Psoas muscle (tissue), 8 donors: ENCODE measurements at places on chromosomes 12 and 14.
A peak's percentile ranks its signal among the peaks of the same experiment; 100 is the strongest.

DNA sequence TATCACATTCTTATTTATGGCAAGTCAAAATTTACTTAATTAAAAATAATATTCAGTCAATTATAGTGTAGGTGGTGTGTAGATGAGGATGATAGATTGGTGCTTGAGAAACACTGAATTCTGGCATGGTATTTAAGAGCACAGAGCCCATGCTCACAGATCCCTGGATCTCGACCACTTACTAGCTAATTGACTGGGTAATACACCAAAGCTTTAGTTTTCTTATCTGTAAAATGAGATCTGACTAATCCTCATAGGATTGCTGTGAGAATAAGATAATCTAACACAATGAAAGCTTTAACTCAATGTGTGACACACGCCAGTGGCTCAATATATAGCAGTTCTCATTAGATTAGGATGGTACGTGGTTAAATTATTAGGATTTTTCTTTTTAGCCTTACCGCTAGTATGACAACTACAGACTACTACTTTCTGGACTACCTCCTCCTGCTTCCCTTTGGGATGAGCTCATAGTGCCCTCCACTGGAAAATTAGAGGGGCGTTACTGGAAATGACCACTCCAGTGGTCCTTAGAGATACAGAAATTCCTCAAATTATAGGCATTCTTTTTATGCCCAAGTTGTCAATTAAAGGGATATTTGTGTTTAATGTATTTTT is 482.8 kb upstream of the TBX3 start:
- DNase-seq = no peak

- no peak for DNase-seq
These were observed 26.2 kb upstream of the CHPT1 start for GRCh38 chr12:101671157-101671791.

GRCh38 chr12:69437073-69437472 is 33.1 kb upstream of the FRS2 start:
- DNase-seq = no peak

GRCh38 chr12:125069616-125070015 is 4.4 kb downstream of the AACS start:
- no peak for DNase-seq

- no peak for DNase-seq
These were observed 71.4 kb upstream of the HIF1A start for GRCh38 chr14:61623927-61624326.

DNA sequence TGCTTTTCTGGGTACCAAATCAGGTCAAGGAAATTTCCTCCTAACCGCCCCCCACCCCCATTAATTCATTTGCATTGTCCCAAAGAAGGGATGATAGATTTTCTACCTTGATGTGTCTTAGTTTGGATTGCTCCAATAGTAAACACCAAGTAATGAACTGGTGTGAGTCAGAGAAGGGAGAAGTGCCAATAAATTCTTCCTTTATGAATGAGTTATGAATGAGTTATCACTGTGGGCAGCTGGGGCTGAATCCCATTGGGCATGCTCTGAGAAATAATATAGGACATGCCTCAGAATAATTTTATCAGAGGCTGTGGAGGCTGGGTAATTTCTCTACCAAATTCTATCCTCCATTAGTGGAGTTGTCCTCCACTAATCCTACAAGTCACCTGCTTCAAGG is 277.9 kb upstream of the FLRT2 start:
- DNase-seq = no peak

DNA sequence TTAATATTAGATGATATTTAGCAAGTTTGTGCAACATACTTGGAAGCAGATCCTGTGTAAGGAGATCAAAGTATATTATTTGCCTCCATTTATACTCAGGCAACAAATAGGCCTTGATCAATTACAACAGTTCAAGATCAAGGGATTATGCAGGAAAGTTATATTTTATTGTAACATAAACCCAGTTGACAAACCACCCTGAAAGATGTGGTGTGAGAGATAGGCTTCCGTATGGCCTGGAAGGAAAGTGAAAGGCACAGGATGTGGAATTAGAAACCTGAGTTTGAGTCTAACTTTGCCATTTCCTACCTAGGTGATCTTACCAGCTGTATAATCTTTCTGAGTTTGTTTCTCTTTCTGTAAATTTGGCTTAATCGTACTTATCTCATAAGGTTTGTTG is 284.1 kb downstream of the BMP4 start:
- DNase-seq = no peak

DNA sequence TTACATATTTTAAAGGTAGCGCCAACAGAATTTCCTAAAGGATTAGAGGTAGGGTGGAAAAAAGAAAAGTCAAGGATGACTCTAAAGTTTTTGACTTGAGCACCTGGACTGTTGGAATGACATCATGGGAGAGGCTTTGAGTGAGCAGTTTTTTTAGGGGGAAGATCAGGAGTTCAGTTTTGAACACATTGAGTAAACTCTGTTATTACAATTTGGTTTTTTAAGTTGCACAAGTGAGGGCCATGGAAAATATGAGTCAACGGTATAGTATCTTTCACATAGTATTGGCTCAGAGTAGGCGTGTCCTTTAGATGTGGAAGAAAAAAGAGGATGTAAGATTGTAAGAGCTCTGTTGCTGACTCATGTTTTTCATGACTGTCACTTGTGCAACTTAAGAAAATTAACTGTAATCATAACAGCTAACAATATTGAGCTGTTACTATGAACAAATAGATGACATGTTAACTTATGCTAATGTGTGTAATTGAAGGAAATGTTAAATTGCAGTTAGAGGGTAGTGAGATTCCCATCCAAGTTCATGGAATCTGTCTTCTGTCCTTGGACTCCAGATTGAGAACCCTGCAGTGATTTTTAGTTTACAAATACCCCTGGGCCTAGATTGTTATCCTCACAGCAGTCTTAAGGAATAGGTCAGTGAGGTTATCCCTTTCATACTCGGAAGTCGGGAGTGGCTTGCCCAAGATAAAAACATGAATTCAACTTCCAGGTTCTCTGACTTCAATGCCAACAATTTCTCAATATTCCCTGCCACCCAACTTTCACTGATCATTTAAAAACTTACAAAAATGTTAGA is 48.2 kb upstream of the ATP2B1 start:
- DNase-seq = no peak

DNA sequence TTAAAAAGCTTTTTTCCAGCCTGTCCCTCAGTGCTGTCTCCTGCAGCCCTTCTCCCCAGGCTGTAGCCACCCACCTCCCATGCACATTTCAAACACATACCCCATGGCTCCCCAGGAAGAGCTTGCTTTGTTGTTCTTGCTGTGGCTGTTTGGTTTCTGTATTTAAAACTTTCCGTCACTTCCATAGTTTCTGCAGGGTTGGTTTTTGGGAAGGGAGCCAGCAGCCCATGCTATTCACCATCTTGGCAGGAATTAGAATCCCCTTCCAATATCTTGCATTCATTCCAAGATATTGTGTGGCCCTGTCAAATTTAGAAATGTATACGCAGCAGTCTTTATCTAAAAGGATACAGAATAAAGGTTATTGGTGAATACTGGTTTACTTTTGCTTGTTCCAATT is 29.6 kb downstream of the CFAP251 start:
- DNase-seq = no peak

- DNase-seq = peak; percentile 17
These were observed 88.1 kb downstream of the PPP2R5E start for GRCh38 chr14:63454863-63455622.

DNA sequence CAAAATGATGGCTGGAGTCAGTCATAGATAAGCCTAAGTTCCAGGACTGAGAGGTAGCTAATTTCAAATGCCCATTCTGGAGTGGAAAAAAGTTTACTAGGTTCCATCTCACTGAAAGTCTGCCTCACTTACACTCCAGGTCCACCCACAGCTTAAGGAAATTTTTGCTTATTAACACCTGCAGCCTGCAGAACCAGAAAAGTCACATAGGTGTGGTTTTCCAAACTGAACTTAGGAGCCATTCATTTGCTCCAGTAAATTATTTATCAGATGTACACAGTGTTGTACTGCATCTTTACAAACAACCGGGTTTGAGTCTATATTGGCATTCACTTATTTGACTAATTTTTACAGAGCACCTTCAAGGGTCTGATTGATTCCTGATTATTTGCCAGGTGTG is 157.4 kb upstream of the ARID2 start:
- no peak for DNase-seq

- no peak for DNase-seq
These were observed 882.3 kb downstream of the RPS29 start for GRCh38 chr14:48703728-48704467.

DNA sequence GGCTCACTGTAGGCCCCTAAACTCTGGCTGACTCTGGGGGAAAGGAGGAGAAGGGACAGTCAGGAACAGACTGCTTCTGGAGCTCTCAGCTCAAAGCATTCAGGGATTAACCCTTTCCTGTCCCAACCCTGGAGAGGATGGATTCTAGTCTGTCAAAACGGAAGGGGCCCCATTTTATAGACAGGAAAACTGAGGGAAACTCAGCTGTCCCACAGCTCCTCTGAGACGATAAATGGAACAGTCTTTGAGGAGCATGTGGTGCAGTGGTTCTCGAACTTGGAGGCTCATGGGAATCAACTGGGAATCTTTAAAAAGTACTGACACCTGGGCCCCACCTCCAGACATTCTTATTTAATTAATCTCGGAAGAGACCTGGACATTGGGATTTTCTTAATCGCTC is 23.7 kb downstream of the SRRM4 start:
- no peak for DNase-seq

DNA sequence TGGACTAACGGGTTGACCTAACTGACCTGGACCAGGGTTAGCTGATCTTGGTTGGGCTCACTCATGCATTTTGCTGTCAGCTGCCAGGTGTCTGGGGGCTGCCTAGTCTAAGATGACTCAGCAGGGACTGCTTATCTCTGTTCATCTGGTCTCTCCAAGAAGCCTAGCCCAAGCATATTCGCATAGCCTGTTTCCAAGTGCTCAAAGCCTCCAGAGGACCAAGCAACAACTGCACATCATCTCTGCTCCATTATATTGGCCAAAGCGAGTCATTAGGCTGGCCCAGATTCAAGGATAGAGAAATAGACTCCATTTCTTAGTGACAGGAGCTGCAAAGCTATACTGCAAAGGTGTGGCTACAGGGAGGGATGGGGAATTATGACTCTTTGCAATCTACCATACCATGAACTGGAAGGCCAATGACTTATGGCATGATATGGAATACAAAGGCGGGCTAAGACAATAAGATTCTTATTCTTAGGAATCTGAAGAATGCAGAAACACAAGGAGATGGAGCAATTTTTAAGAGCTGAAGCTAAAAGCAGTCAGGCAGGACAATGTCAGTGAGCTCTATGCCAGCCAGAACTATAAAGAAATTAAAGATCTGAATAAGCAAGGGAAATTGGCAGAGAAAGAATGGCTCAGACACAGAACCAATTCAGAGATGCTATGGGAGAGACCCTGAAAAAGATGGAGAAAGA is 194.6 kb upstream of the FSCB start:
- DNase-seq = no peak

GRCh38 chr14:88554457-88555286 is at the start of gene PTPN21:
TSS of gene PTPN21 (minus strand) at chr14:88555007. CDS start at chr14:88550417, 4,590 bp downstream.
- peak; percentile 83 for DNase-seq

GRCh38 chr14:94392510-94392935 is 4.1 kb upstream of the SERPINA1 start:
- DNase-seq = peak; percentile 27

DNA sequence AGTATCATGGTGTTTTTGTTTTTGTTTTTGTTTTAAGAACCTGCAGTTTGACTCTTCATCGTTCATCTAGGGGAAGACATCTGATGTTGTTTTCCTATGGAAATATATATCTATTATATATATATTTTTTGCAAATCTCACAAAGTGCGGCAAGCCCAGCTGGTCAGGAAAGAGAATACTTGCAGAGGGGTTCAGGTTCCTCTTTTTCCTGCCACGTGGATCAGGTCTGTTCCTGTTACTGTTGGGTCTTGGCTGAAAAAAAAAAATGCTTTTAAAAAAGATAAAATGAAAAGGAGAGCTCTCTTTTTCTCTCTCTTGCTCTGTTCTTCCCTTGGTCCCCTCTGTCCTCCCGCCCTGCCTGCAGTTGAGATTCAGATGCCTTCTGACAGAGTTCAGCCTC is 179.4 kb upstream of the BCL2L14 start:
- DNase-seq = no peak

DNA sequence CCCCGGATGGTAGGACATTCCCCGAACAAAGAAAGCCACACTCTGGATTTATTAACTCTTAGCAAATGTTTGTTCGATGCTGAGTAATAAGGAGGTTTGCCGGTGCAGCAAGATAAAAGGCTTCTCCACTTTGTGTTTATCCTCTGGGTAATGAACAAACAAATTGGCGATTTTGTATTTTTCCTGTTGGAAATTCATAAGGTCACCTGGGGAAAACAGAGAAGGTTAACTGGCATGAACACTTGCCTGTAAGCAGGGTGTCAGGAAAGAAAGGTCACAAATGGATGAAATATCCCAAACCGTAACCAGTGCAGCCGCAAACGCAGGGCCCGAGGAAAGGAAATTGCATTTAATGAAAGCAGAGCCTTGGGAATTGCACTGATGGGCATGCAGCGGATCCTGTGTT is 132.8 kb downstream of the RMST start:
- no peak for DNase-seq

DNA sequence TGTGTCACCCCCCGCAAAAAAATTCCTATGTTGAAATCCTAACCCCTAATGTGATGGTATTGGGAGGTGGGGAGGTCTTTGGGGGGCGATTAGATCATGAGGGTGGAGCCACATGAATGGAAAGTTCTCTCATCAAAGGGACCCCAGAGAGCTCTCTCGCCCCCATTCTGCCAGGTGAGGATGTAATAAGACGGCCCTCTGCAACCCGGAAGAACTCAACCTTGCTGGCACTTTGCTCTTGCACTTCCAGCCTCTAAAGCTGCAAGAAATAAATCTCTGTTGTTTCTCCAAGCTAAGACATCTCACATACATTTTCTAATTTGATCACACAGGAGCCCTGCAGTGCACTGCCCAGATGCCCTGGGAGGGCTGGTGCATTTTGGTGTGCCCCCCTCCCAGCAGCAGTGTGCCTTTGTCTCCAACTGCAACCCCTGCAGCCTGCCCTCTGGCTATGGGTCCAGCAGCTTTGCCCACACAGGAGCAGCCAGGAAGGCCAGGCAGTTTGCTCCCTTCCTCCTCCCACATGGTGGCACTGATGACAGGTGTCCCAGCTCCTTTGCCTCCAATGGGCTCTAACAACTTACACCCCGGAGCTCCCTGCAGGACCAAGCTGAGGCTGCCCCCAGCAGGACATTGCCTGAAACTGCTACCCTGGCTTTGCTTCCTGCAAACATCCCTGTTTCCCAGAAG is 59.3 kb downstream of the C14orf132 start:
- DNase-seq = no peak

GRCh38 chr12:43736927-43737440 is 21.6 kb downstream of the PUS7L start:
- no peak for DNase-seq

GRCh38 chr14:80475074-80475473 is 263.8 kb upstream of the DIO2 start:
- DNase-seq = no peak

DNA sequence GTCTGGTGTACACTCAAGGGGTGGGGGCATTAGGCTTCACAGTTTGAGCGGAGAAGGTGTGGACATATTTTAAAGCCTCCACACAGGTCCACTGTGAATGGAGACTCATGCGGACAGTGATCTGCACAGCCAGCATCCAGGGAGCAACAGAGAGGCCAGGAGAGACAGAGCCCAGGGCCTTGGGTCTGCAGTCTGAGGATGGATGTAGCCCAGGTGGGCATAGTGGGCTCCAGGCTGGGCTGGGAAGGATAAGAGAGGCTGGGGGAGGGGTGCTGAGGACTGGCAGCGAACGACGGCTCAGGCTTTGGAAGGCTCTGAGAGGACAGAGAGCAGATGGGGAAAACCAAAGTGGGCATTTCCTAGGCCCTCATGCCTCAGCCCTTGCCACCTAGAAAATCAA is 128.8 kb downstream of the PAPOLA start:
- DNase-seq = no peak

GRCh38 chr14:26855077-26855753 is 257.4 kb upstream of the NOVA1 start:
- no peak for DNase-seq

GRCh38 chr12:124543590-124544310 is 23.7 kb downstream of the NCOR2 start:
- no peak for DNase-seq
